ENCODE measurements at places on chromosomes 5 and 9.

- no peak for DNase-seq
Measured at GRCh38 chr9:131872006-131872405, 132.1 kb upstream of the RAPGEF1 start.

DNA sequence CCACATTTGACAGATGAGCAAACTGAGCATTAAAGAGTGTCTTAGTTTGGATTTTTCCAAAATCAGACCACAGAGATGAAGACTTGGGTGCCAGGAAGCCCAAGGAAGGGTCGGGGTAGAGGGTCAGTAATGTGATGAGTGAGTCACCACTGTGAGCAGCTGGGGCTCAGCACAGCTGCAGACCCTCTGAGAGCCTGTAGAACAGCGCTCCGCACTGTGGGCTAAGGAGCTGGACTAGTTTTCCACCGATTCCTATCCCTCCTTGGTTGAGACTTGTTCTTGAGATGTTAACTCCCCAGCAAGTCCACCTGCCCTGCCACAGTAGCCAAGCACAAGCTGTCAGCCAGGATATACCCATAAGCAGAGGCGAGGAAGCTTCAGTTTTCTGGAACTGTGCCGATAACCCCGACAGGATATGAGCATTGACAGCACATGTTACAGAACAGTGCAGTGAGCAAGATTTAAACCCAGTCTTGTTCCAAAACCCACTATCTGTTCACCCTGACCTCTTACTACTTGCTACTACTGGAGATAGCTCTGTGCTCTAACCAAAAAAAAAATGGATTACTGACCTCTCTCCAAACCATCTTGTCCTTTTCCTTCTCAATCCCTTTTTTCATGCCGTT lies 31.8 kb downstream of the EGFLAM start:
- no peak for DNase-seq

DNA sequence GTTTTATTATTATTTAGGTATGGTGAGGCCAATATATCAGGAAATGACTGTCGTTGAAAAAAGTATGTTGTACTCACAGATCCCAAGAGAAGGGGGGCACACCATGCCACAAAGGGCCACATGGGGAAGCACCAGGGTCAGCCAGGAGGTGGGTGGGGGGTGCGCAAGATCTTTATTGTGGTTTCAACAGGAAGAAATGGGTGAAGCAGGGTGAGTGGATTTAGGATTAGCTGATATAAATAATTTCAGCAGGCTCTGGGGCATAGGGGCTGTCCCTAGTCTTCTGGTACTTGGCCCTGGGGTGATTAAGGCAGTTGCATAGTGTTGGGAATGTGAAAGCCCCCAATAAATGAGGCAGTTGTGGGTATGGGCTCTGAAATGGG lies 8.6 kb downstream of the PDCD1LG2 start:
- DNase-seq = no peak

- no peak for DNase-seq
Measured at GRCh38 chr5:17732351-17732923, 98.2 kb downstream of the TAF11L14 start.

DNA sequence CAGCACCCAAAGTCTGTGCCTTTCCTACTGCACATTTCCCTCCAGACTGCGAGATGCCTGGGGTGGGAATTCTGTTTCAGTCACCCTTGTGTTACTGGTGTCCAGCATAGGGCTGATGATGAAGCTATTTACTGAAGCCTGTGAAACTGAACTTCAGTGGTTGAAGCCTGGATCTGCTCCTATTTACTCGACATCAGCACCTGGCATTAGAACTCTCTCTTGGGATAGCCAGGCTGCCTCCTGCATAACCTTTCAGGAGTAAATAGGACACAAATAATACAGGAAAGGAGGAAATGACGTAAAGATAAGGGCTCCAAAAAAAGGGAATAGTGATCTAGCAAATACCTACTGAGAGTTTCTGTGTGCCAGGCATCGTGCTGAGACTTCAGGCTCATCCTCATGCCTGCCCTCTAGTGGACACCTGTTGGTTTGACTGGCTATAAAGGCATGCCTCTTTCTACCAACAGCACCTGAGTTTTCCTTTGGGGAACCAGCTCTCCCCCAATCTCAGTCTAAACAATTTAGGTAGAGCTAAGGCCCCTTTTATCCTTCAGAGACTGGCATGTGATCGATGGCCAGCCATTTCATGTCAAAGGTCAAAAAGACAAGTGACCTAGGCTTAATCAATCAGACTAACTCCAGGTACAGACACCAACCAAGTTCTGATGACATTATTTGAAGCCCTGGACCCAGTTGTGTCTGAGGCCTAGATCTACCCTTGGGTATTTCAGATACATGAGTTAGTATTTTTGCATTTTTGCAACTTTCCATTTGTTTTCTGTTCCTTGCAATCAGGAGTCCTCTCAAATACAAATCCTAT lies 192.1 kb upstream of the TRIM32 start:
- DNase-seq = peak; percentile 1

DNA sequence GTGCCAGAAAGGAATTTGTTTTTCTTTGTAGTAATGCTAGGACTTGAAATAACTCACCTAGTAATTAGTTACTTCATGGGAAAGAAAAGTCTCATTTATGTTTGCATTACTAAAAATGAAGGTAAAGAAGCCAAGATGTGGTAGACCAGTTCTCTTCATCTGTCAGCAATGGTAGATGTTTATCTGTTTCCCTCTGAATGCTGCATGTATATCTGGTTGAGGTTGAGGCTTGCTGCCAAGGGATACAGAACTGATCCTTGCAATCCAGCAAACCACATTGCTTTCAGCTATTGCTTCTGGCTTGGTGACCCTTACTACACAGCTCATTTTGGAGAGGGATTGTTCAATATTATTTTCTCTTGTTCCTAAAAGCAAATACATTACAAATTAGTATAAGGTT lies 73.6 kb downstream of the ZNF474 start:
- no peak for DNase-seq

DNA sequence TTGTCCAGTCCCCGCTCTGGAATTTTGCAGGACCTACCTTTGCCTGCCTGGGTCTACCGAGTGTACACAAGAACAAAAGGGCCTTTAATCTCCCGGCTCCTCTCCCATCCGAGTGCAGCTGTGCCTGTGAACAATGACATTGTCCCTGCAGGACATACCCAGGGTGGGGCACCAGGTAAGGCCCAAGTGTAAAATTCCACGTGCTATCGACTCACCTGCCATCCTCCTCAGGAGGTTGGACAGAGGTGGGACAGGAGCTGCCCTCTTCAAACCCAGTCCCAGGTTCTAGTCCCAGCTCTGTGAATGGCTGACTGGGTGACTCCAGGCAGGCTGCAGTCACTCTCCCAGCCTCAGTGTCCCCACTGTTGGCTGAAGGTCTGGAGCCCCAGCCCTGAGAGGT lies 159.6 kb upstream of the ALDH1B1 start:
- DNase-seq = no peak

GRCh38 chr5:96080557-96080956 lies 118.9 kb upstream of the ELL2 start:
- DNase-seq = no peak

GRCh38 chr5:167228134-167228533 lies 1063.3 kb upstream of the WWC1 start:
- DNase-seq = no peak

- no peak for DNase-seq
Measured at GRCh38 chr5:131525805-131526204, 109.2 kb downstream of the RAPGEF6 start.

DNA sequence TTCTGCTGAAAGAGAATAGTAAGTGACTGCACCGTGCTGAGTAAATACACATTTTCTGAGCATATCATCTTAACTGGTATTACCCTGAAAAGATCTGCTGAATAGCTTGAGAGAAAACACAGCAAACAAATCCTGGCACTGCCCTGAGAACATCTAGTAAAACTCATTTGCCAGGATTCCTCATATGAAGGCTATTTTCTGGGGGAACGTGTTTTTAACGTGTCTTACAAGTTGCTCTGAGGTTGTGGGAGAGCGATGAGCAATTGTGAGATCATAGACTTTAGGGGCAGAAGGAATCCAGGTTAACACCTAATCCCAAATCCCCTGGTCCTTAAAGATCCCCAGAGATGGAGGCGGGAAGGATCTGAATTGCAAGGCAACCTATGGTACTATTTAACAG lies 331.9 kb upstream of the RFX3 start:
- no peak for DNase-seq

DNA sequence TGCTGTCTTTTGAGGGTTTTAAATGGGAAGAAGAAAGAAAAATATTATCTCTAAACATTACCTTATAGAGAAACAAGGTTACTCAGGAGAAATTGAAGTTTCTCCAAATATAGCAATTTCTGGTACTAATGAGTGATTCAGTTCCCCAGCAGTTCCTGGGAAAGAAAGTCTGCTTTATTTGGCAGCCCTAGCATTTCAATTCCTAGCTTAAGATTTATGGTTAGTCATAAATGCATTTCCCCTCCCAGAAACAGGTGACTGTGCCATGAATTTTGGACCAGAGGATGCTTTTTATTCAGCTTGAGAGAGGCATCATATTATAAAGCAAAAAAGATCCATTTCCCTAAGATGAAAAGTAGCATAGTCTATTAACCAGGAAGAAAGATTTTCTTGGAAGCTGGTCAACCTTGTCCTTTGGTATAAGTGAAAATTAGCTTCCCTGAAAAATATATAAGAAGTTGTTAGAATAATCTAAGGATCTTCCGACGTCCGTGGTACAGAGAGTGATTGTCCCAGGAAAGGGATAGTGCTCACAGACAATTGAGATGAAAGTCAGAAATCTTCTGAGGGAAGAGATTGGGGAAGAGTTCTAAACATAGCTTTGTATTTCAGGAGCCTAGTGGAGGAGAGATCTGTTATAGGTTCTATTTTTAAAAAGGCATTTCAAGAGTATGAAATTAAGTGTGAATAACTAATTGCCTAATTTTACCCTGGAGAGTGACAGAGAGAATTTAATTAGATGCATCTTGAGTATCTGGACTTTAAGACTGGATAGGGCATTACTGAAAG lies 164.9 kb downstream of the ESM1 start:
- no peak for DNase-seq

- no peak for DNase-seq
Measured at GRCh38 chr5:128965638-128966302, 482 bp downstream of the SLC27A6 start.

- no peak for DNase-seq
Measured at GRCh38 chr5:109411627-109412026, 1.9 kb upstream of the PJA2 start.

DNA sequence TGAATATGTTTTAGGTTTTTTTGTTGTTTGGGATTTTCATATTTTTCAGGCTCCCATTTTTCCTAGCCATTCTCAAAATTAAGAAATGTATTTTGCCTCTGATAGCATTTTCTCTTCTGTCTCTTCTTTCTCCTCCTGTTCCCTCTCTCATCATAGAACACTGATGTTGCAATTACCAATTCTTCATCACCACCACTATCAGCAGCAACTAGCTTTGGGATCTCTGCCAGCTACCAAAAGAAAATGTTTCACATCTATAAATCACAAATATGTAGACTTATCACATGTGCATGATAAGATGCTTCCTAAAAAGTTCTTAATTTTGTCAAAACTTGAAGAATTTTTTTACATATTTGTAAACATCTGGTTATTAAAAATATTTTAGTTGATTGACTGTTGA lies 887.1 kb downstream of the MAT2B start:
- DNase-seq = no peak

- no peak for DNase-seq
Measured at GRCh38 chr5:125798307-125798706, 624.9 kb upstream of the GRAMD2B start.

DNA sequence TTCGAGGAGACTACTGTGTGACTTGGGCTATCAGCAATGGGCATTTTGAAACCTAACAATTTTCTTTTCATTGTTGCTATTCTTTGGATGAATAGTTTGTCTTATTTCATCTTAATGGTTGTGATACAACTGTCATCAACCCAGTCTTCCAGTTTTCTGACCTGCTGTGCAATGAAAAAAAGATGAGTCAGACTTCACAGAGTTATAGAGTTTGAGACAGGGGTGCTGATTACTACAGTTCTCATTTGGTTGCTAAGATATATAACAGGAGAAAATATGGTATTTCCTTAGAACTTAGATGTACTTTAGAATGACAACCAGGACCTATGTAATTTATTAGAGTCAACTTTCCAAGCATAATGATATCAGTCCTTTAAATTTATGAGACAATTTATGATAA lies 564.4 kb upstream of the NUDT12 start:
- no peak for DNase-seq

- peak; percentile 45 for DNase-seq
Measured at GRCh38 chr9:86036555-86036954, 62.8 kb downstream of the GOLM1 start.

- DNase-seq = no peak
Measured at GRCh38 chr5:157252711-157253465, 13.0 kb upstream of the CYFIP2 start.

DNA sequence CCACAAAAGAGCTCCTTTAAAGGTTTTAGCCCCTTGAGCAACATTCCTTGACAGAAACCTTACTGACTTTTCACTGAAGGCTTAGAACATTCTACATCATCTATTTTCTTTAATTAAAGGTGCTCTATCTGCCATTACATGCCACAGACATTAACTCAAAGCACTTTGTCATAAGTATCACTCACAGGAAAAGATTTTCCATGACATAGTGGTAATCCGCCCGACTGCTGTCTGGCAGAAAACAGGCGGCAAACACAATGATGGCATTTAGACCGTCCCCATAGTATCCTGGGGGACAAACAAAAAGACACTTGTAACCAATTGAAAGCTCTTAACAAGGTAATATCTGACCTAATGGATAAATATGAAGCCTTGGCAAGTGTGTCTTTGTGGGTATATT lies 126.2 kb upstream of the PCA3 start:
- DNase-seq = peak; percentile 30

GRCh38 chr9:101566904-101567724 lies 27.7 kb downstream of the PPP3R2 start:
- peak; percentile 19 for DNase-seq

DNA sequence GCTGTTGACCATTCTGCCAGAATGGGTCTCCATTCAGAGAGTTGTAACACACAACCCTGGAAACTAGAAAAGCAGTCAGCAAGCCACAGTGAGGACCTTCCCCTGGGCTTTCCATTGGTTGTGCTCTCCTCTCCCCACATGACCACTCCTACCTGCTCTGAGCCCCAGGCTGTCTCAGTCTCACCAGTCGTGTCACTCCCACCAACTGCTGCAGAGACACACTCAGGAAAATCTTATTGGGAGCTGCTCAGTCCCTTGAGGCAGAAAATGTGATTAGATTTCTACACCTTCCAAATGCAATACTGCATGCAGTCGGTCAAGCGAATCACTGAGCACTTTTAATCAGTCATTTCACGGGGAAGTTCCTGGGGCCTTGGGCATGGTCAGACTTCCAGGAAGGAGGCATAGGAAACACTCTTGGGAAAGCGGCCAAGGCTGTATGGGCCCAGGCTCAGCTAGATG lies 284.2 kb upstream of the NMUR2 start:
- no peak for DNase-seq

GRCh38 chr5:167061695-167062094 lies 1229.8 kb upstream of the WWC1 start:
- DNase-seq = no peak

Measured in NCI-H1417 (cell line).